ENCODE measurements at places on chromosomes 2 and 18.

- no peak for DNase-seq
Measured at GRCh38 chr2:196413821-196414274, 225.7 kb upstream of the CCDC150 start.

DNA sequence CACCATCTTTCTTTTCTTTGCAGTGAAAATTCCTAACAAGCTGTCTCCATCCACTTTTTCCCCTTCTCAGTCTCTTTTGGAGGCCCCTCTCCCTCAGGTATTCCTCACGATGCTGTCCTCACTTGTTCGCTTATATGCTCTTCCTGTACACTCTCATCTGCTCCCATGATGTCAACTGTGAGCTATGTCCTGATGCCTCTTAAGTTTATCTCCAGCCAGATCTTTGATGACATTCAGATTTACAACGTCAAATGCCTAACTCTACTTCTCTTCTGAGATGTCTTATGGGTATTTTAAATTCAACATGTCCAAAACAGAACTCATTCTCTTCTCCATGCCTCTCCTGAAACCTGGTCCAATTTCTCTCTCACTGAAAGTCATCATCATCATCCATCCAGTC lies 55.1 kb upstream of the SERTAD2 start:
- DNase-seq = no peak

DNA sequence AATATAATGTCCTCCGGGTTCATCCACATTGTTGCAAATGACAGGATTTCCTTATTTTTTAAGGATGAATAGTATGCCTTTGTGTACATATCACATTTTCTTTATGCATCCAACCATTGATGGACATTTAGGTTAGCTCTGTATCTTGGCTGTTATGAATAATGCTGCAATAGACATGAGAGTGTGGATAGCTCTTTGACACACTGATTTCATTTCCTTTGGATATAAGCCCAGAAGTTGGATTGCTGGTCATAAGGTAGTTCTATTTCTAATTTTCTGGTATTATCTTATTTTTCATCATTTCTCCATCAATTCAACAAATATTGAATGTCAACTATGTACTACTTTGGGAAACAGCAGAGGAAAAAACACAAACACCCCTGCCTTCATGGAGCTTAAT lies 423.3 kb downstream of the MTX2 start:
- no peak for DNase-seq

DNA sequence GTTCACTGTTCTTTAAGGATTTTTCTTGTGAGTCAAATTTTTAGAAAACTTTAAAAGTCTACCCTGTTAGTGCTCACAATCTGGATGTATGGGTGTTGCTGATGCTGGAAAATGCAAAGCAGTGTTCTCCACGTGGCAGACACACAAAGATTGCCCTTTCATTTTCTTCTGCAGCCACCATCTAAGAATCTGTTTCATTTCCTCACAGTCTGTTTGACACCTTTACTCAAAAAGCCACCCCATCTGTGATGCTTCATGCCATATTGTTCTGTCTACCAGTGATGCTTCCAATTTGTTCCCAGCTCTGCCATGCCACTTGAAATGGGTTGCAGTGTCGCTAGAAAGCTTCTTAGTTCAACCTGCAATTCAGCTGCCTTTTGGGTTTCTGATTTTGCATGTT lies 464.2 kb upstream of the UBE2E3 start:
- no peak for DNase-seq

GRCh38 chr2:166343467-166343866 lies 32.3 kb downstream of the SCN9A start:
- DNase-seq = no peak

DNA sequence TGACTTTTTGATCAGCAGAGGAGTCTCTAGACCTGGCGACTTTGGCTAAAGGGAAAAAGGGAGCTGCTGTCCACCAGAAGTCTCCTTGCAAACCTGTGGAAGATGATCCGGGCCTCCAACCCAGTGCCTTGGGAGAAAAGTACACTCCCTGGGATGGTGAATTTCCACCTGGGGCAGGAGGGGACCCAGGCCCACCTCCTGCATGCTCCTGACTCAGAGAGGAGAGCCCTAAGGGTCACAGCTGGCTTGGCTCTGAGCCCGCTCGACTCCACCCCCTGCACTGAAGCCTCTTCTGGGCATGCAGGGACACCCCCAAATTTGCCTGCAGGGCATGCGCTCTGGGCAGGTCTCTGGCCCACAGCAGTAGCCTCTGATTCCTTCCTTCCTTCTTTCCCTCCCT lies 66.5 kb downstream of the PDCL3 start:
- no peak for DNase-seq

- DNase-seq = no peak
Measured at GRCh38 chr18:76499021-76499420, 4.0 kb upstream of the ZNF516 start.

- DNase-seq = peak; percentile 80
Measured at GRCh38 chr2:27074738-27075565, 3.5 kb upstream of the EMILIN1 start.

GRCh38 chr18:57764087-57764486 lies 39.0 kb downstream of the ATP8B1 start:
- no peak for DNase-seq

DNA sequence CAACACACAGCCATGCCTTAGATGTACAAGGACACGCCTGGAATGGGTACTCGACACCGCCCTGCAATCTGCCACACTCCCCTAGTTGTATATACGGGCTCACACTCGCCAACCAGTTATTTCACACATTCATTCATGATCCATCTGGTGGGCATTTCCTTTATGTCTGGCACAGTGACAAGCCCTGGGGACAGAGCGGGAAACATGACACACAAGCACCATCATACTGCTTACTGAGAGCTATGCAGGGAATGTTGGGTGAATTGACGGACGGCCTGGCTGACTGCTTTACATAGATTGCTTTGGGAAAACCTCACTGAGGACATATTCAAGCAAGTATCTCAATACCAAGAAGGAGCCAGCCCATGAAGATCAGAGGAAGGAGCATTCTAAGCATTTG lies 448.0 kb upstream of the SPRED2 start:
- no peak for DNase-seq

- no peak for DNase-seq
Measured at GRCh38 chr2:189302274-189302948, 122.8 kb upstream of the COL5A2 start.

GRCh38 chr2:85439986-85440385 lies 21.5 kb downstream of the SH2D6 start:
- peak; percentile 19 for DNase-seq

DNA sequence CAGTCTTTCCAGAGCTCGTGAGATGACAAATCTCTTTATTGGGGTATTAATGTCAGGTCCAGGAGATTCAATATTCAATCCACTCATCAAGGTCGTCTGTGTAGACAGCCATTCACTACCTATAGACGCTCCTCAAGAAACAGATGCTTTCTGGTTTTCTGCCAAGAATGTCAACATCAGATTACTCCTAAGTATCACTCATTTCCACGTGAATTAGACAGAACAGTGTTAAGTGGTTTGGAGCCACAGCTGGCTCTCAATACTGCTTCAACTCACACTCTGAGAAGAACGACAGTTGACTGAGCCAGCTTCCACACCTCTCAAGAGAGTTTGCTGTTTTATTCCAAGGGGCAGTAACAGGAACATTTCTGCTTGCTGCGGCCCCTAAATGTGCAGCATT lies 113.5 kb upstream of the NEDD4L start:
- no peak for DNase-seq

- no peak for DNase-seq
Measured at GRCh38 chr2:212109792-212110680, 428.6 kb downstream of the ERBB4 start.

- DNase-seq = no peak
Measured at GRCh38 chr2:239305222-239305575, 95.6 kb downstream of the HDAC4 start.

GRCh38 chr2:227846831-227847230 lies 24.6 kb upstream of the DAW1 start:
- DNase-seq = no peak

- DNase-seq = no peak
Measured at GRCh38 chr18:32122039-32122438, 30.4 kb downstream of the RNF138 start.

- no peak for DNase-seq
Measured at GRCh38 chr2:147688242-147688641, 156.6 kb upstream of the ACVR2A start.

DNA sequence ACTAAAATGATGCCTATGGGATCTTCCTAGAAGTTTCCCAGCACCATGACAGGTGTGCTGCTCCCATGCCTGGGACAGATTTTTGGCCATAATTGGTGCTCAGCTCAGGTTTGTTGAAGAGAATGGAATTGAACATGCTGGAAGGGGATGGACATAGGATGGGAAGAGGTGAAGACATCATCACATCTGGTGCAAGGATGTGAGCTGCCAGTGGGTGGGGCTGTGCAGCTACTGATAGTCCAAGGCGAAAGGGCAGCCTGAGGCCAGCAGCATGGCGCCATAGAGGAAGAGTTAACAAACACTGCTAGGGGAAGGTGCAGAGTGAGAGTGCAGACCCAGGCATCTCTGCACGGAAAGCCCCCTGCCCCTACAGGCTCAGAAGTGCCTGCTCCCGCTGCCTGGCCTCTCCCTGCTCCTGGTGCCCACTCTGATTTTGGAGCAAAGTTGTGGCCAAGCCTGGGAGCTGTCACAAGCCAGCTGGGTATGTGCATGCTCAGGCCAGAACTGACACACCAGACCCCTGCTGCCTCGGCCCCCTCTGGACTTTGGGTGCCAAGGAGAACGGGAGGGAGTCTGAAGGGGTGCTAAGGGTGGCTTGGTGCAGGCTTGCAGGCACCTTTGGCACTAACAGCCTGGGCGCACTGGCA lies 178.6 kb downstream of the ZBTB7C start:
- DNase-seq = peak; percentile 18

GRCh38 chr2:235521844-235522243 lies 28.0 kb downstream of the AGAP1 start:
- DNase-seq = no peak

DNA sequence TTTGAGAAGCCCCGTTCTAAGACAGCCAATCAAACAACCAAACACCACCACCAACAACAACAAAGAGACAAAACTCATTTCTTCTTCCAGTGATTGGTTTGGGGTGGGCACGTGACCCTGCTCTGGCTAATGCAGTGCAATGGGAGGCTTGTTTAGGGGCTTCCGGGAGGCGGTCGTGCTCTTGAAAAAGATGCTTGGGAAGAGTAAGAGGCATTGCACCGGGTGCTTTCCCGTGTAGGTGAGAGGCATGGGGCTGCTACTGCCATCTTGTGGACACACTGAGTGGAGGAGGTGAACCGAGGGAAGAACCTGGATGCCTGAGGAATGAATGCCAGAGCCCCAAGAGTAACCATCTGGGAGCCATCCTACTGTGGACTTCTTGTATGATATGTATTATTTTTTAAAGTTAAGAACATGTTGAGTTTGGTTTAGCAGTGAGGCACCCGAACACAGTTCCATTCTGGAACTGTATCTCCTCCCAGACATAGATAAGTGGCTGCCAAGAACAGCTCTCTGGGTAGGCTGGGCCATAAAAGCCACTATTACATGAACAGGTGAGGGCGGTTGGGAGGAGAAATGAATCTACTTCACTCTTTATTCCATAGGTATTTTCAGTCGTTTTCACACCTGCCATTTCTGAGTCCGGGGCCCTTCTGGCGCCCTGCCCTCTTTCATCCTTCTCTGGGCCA lies 19.1 kb upstream of the ARHGAP25 start:
- DNase-seq = peak; percentile 45

DNA sequence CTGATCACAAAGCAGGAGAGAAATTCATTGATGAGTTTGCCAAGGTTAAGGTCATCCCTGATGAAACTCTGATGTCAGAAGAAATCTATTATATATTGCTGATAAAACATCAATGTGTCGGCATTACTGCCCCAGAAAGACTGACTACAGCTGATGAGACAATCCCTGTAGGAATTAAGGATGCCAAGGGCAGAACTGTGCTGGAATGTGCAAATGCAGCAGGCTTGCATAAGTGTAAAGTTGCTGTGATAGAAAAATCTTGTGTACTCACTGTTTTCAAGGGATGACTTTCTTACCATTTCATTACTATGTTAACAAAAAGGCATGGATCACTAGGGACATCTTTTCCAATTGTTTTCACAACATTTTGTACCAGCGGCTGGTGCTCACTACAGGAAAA lies 19.7 kb upstream of the MARCO start:
- DNase-seq = no peak

GRCh38 chr2:71807581-71808451 lies 339.8 kb downstream of the CYP26B1 start:
- no peak for DNase-seq

DNA sequence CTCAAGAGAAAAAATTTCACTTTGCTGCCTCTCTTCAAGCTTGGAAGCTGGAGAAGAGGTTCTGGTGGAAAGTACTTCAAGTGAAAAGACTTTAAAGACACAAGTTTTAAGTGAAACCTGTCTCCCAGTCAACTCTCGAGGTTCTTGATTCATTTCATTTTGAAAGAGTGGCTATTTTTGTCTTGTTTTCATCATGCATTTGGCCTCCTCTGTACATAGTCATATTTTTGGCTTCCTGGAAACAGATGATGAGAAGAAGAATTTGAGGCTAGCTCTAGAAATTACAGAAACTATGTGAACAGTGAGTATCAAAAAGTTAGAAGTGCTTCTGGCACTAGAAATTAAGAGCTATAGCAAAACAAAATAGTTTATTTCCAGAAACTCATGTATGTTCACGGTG lies 124.8 kb downstream of the DTNA start:
- DNase-seq = no peak

GRCh38 chr2:9415516-9416169 lies 7.7 kb downstream of the ITGB1BP1 start:
- DNase-seq = no peak

GRCh38 chr2:28252311-28252710 lies 140.3 kb upstream of the FOSL2 start:
- peak; percentile 28 for DNase-seq

GRCh38 chr2:233380132-233380895 lies 26.0 kb downstream of the DGKD start:
- DNase-seq = no peak

GRCh38 chr2:220999356-220999755 lies 572.7 kb downstream of the EPHA4 start:
- DNase-seq = no peak

DNA sequence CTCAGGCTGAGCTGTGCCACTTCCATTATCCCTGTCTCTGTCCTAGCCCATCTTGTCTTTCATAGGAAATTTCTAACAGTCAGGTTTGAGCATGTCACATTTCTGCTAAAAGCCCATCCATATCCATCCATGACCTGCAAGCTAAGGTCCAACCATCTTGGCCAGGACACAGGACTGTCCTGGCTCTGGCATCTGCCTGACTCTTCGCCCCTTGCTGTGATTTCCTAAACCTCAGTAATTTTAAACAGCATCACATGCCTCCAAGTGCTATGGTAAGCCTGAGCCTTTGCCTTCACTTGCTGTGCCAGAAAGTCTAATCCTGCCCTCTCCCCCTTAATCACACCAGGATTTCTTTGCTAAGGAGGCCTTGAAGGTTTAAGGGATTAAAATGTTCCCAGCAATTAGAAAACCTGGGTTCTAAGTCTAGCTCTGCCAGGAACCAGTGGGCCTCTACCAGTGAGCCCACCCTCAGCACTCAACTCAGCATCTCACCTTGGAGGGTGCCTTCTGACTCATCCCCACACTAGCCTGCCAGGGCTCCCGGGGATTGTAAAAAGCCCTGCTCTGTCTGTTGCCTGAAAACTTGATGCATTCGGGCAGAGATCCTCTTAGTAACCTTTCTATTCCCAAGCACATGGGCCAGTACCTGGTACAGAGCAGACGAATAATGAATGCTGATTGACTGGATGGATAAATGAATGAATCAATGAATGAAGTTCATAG lies 411.0 kb downstream of the LRATD1 start:
- DNase-seq = no peak

GRCh38 chr18:34773961-34774766 lies 64.1 kb downstream of the DTNA start:
- DNase-seq = no peak

Data from CD4-positive, alpha-beta T cell treated with Interleukin-6 for 4 hours (primary cell).